ENCODE measurements at places on chromosomes 11 and 22.

- no peak for DNase-seq
These were observed 160.5 kb downstream of the MIAT start for GRCh38 chr22:26817926-26818325.

DNA sequence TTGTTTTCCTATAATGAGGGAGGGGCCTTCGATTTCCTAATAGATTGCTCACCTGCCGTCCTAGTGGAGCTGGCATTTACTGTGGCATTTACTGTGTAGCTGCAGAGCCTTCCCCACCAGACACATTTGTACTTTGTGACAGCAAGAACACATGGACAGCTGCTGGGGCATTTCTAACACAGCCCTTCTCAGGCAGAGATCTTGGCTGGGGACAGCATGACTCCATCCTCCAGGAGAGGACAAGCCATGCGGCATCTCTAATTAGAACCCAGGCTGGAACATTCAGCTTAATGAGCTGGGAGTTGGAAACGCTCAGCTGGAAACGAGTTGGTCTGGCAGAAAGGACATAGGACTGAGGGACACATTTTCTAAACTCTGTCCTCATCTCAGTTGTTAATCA lies 887.5 kb downstream of the NTM start:
- DNase-seq = no peak

- DNase-seq = no peak
These were observed 12.6 kb downstream of the MPST start for GRCh38 chr22:37032134-37032534.

DNA sequence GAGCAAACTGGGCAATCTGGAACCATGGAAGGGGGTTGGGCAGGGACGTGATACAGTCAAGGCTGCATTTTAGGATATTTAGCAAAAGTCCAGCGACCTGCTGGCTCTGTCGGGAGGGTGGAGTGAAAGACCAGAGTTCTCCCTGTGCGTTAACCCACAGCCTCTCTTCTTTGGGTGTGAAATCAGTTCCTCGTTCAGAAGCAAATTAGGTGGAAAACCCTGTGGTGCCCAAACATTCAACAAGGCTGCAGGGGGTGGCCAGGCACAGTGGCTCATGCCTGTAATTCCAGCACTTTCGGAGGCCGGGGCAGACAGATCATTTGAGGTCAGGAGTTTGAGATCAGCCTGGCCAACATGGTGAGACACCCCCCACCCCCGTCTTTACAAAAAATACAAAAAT lies 5.9 kb downstream of the TMEM151A start:
- no peak for DNase-seq

DNA sequence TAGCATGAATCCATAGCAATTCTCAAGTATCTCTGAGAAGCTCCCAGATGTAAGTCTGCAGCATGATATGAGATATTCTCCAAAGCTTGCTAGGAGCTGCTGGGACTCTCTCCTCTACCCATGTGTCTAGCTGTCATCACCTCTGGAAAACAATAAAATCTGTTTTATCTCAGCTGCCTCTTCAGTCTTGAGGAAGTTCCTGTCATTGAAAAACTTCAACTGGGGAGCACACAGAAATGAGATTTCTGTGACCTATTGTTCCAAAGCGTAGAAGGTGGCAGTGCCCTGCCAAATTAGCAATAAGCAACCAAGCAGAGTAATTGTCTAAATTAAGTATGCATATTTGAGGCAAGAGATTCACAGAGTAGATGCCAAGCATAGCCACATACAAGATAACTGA lies 1380.6 kb upstream of the RAG2 start:
- DNase-seq = no peak

DNA sequence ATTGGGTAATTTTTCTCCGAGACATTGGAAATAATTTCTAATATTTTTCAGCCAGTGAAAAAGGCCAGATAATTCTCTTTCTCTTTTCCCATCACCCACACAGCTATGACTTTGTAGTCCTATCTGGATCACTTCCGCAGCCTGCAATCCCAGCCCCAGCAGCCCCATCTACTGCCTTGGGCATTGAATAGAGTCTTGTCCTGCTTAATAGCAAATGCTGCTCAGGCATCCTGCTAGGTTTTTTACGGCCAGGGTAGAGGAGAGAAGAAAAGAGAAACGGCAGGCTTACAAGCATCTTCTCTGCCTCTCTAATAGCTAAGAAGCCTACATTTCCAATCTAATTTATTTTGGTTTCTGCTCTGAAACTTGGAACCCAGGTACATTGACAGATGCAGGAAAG lies 154.3 kb upstream of the B3GAT1 start:
- DNase-seq = no peak

GRCh38 chr11:9123595-9124304 lies 32.4 kb upstream of the SCUBE2 start:
- DNase-seq = no peak

DNA sequence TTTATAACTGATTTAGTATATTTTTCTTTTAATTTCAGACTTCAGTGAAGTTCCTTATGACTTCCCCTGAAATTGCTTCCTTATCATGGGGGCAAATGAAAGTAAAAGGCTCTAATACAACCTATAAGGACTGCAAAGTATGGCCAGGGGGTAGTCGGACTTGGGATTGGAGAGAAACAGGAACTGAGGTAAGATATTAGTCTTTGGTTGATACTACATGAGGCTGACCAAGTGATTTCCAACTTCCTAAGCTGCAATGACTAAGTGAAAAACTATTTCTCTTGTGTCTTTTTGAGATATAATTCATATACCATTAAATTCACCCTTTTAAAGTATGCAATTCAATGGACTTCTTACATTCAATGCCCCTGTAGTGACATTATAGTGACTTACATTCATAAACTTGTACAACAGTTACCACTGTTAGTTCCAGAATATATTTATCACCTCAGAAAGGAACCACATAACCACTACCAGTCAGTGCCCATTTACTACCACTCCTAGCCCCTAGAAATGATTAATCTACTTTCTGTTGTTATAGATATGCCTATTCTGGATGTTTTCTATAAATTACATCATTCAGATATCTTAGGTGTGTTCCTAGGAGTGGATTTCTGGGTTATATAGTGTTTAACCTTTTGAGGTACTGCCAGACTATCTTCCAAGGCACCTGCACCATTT lies 21.6 kb downstream of the AAMDC start:
- no peak for DNase-seq

GRCh38 chr11:64641596-64642417 lies 50.8 kb downstream of the SLC22A12 start:
- DNase-seq = no peak

- DNase-seq = no peak
These were observed 769 bp downstream of the MAFF start for GRCh38 chr22:38202437-38203089.

DNA sequence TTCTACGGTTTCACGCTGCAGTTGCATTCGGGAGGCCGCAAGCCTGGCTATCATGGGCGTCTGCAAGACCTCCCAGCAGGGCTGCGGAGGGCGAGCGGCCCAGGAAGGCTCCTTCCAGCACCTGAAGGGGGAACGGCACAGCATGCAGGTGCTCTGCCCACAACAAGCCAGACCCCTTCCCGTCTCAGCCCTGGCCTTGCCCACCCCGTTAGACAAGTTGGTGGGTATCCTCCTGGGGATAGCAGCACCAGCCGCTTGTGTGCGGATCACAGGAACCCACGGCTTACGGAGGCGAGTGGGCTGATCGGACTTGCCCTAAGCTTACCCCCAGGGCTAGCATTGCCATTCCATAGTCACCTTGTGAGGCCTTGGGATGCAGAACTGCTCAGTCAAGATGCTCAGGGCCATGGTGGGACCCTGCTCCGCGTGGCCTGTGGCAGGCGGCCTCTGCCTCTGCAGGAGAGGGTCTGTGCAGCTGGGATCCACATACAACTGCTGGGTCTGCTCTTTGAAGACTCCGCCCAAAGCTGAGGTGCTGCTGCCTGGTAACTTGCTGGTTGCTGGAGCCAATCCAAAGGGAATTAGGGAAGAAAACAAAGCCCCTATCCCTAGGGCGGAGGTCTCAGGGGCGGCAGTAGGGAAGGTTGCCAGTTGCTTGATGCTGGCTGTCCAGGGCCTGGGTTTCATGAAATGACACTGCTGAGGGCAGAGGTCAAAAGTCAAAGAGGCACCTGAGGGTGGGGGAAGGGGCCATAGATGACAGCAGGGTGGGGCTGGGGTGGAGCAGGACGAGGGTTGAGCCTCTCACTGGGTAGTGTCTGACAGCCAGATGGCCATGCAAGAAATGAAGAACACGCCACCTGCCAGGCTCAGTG lies 1.4 kb upstream of the OSBPL5 start:
- no peak for DNase-seq

GRCh38 chr11:17967661-17968060 lies 45.2 kb downstream of the SERGEF start:
- no peak for DNase-seq

GRCh38 chr11:41970681-41971080 lies 511.2 kb upstream of the LRRC4C start:
- DNase-seq = no peak

DNA sequence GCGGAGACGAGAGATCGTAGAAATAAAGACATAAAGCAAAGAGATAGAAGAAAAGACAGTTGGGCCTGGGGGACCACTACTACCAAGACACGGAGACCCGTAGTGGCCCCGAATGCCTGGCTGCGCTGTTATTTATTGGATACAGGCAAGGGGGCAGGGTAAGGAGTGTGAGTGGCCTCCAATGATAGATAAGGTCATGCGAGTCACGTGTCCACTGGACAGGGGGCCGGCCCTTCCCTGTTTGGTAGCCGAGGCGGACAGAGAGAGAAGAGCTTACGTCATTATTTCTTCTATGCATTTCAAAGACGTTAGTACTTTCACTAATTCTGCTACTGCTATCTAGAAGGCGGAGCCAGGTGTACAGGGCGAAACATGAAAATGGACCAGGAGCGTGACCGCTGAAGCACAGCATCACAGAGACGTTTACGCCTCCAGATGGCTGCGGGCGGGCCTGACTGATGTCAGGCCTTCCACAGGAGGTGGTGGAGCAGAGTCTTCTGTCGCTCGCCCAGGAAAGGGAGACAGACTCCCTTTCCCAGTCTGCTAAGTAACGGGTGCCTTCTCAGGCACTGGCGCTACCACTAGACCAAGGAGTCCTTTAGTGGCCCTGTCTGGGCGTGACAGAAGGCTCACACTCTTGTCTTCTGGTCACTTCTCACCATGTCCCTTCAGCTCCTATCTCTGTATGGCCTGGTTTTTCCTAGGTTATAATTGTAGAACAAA lies 24.8 kb downstream of the PPP6R2 start:
- DNase-seq = no peak

DNA sequence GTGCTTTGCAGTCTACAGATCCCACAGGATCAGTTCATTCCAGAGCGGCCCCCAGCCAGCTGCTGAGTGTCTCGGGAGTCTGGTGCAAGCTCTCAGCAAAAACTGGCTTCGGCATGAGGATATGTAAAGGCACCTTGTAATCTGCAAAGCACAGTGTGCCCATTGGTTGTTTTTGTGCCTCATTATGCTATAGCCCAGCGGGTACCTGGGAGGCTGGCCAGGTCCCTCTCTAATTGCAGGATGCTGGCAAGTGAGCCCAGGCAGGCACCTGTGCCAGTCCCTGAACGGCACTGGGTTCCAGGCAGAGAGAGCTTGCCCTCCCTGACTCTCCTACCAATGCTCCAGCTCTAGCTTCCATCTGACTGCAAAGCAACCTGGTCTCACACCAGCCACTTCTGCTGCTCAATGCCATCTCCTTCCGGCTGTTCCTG lies 128.7 kb downstream of the DSCAML1 start:
- DNase-seq = no peak

GRCh38 chr22:24429411-24430365 lies 2.3 kb downstream of the ADORA2A start:
- no peak for DNase-seq

DNA sequence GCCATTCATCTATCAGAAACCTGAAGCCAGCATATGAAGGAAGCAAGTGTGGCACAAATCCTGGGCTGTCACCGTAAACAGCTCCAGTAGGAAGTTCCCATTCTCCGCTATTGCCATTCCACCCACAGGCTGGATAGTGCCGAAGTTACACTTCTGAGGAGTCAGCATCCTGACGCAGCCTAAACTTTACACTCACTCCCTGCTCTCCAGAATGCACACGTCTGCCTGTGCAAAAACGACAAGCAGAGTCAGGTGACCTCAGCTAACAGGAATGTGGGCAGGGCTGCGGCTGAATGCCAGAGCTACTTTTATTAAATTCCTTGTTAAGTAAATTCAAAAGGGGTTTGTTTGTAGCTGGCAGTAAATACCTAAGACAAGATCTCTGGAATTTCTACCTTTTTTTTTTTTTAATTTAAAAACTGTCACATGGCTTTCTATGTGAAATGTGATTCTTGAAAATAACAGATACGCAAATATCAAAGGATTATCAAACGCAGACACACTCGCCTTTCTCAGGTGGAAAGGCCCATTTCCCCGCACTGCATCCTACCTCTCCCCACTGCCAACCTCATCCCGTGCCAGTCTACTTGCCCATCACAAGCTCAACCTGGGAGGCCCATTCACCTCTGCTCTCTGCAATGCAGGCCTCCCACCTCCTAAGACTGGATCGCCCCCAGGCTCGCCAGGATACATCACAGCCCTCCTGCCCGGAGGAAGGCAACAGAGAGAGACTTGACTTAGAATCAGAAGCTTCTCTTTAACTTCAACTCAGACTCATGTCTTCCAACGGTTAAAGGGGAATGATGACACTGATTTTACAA lies 33.5 kb downstream of the NFRKB start:
- no peak for DNase-seq

- DNase-seq = no peak
These were observed 22.1 kb downstream of the CD44 start for GRCh38 chr11:35160902-35161597.

DNA sequence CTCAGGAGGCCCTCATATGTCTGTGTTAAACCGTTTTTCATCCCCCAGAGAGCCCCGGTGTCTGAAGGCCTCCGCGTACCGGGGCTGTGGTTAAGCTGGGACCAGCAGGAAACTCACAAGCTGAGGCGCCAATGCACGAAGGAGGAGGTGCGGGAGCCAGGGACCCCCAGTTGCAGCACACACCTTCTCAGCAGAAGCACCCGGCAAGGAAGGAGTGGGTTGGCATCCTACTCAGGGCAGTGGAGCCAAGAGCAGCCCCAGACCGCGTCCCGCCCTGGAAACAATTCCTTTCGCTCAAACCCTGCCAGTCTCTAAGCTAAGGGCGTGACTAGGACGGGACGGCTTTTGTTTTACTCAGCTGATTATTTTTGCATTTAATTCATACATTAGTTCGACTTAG lies 726.9 kb downstream of the BRD1 start:
- no peak for DNase-seq

GRCh38 chr11:17432002-17432401 lies 43.5 kb upstream of the KCNJ11 start:
- DNase-seq = no peak

DNA sequence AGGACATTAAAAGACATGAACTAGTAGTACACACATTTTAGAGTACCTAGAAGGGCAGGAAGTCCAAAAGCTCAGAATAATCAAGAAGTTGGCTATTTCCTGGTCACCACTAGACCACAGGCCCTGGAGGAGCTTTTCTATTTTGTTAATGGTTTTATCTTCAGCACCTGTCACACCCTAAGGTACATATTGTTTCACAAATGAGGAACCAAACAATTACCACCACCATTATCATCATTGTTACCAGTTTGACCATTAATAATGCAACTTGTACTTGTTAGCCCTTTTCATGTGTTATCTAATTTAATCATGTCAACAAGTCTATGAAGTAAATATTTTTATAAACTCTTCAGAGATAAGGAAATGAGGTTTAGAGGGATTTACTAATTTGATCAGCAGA lies 4.9 kb downstream of the MRPL48 start:
- no peak for DNase-seq
